ENCODE measurements at places on chromosomes 5 and 9. TPM values are rescaled to one million over a fixed set of nuclear protein-coding genes. Genes with fewer than 3 reads are reported as not detected.

LAMC3 gene
- total RNA-seq: not detected

PDE6A gene
- total RNA-seq: under 0.01 TPM

GRCh38 chr5:20128343-20128742 lies 140.3 kb upstream of the CDH18 start:
- DNase-seq: no peak

DNA sequence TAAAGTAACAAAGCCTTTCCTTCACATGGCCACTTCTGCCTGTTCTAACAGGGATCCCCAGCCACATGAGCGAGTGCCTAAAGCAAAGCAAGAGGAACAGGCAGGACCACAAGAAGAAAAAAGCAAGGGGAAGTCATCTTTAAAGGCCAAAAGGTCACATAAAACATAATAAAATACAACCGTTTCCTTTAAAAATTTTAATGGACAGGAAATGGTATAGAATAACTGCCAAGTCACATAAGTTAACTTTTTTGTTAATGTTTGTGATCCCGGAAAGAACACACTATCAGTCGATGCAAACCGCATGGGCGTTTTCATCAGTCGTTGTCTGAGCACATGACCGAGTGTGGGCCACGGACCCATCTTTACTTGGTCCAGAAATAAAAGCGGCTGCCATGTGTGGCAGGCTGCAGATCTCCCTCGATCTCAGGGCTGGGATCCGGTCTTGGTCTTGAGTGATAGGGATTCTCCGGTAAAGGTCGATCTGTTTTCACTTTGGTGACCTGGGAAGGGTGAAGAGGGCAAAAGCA lies 15.6 kb downstream of the NDUFA8 start:
- DNase-seq: no peak

- DNase-seq: no peak
These were observed 6.8 kb upstream of the PAEP start for GRCh38 chr9:135554718-135555117.

C8G gene
- not detected for total RNA-seq

- DNase-seq: peak; percentile 48
These were observed 746.3 kb upstream of the RIOK2 start for GRCh38 chr5:97929383-97929782.

DNA sequence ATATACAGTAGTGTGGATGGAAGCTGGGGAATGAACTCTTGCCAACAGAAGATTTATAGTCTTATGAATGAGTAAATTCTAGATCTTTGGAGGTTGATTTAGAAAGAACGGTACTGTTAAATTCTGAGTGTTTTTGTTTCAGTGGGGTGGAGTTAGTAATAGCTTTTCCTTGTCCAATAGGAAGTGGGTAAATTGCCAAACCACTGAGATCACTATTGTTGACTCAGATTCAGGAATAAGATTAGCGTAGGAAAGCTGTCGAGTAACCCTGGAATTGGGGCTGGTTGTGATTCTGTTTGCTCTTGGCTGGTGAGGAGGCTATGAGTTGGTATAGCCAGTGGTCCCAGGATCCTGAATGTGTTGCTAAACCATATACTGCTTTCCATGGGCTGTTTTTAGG lies 155.6 kb downstream of the ARHGAP26 start:
- peak; percentile 68 for DNase-seq

DNA sequence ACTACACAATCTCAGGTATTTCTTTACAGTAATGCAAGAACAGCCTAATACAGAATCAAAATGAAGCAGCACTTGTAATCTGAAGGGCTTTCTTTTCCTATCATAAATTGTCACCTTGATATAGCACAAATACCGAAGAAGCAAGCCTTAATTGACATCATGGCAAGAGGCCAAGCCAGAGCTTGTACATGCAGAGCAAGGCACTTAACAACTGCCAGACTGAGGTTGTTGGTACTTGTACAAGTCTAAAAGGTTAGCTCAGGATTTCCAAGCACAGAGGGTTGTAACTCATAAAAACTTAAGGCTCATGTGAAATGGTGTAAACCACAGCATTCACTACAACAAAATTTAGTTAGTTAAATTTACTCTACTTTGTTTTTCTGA lies 158.8 kb upstream of the SPEF2 start:
- DNase-seq: no peak

GRCh38 chr9:24624481-24624880 lies 78.8 kb upstream of the IZUMO3 start:
- no peak for DNase-seq
